ENCODE measurements at places on chromosomes 4 and X.

DNA sequence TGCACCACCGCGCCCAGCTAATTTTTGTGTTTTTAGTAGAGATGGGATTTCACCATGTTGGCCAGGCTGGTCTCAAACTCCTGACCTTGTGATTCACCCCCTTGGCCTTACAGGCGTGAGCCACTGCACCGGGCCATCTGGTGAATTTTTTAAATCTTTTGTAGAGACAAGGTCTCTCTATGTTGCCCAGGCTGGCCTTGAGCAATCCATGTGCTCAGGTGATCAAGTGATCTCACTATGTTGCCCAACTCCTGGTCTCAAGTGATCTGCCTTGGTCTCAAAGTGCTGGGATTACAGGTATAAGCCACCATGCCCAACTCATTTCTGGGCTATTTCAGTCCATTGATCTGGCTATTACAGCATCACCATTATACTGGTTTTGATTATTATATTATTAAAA lies 22.2 kb upstream of the GALNT7 start:
- no peak for DNase-seq

- DNase-seq: no peak
Observed at GRCh38 chr4:172356016-172356415, 542.8 kb downstream of the GALNTL6 start.

DNA sequence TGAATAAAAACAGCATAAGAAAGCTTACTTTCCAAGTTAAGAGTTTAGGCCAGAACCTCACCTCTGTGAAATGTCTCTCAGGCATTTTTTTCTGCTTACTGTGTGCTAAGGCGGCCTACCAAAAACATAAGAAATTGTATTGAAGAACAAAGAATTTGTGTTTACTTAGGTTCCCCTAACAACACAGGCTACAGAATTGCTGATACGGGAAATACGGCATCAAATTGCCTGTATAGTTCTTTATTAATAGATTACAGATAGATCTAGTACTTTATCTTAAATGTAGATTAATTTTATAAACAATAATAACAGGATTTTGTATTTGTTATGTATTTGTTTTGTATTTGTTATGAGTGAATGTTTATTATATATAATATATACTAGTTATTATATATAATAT lies 12.9 kb downstream of the ASIC5 start:
- DNase-seq: no peak

- peak; percentile 76 for DNase-seq
Observed at GRCh38 chrX:39854772-39855747, 242.7 kb downstream of the BCOR start.

GRCh38 chr4:47650584-47651130 lies 165.6 kb downstream of the ATP10D start:
- DNase-seq: no peak

GRCh38 chr4:71882113-71882841 lies 98.4 kb upstream of the GC start:
- no peak for DNase-seq

DNA sequence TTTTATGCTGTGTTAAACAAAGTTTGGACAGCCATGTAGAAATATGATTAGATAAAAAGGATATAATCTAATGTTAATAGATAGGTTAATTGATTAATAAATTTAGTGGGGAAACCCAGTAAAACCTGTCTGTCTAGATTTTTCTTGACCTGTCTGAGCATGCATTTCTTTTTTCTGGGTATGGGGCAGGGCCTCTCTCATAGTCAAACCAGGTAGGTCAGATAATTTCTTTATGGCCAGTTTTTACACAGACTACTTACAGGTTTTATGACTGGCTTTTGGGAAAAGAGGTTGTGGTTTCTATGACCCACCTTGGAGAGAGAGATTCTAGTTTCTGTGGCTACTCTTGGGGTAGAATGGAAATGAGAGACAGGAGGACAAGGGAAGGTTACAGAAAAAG lies 135.6 kb upstream of the EPHA5 start:
- no peak for DNase-seq

DNA sequence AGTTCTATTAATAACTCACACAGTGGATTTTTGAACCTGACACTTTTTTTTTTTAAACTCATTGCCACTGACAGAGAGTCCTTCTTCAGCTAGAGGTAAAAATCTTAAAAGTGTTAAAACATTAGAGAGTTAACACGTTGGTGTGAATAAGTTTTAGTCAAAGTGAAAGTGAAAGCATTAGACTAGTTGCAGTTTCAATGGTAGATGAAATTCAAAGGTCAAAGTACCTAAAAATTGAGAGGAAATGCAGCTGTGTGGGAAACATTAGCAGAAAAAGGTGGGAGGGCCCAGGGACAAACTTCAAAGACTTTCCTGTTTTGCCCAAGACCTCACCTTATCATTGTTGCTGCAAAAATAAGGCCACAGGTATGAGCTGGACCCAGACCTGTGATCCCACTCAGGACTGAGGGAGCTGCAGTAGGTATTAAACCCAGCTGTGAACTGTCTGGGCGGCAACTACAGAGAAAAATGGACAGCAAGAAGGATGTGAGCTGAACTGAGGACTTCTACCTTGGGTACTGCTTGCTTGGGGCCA lies 17.6 kb upstream of the GABRA4 start:
- DNase-seq: no peak

GRCh38 chr4:15694431-15694830 lies 8.4 kb upstream of the BST1 start:
- DNase-seq: no peak

- DNase-seq: no peak
Observed at GRCh38 chr4:10095296-10095991, 21.2 kb downstream of the WDR1 start.

GRCh38 chrX:44344194-44344593 lies 722 bp upstream of the EFHC2 start:
- peak; percentile 56 for DNase-seq

GRCh38 chrX:16087076-16087475 lies 36.3 kb upstream of the GRPR start:
- no peak for DNase-seq

GRCh38 chr4:121822047-121822446 lies 1.6 kb downstream of the CCNA2 start:
- DNase-seq: no peak

DNA sequence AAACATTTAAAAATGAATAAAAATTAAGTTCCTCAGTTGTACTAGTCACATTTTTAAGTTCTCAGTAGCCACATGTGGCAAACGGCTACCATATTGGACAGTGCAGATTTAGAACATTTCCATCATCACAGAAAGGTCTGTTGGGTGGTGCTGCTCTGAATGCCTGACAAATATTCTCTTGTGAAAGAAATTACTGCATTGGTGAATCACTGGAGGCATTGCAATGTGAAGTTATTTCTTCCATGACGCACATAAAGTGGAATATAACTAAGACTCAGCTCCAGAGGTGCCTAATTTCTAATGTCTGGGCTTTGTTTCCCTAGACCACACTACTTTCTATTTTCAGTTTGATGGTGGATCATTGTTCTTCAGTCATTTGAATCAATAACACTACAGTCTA lies 44.9 kb downstream of the CLNK start:
- DNase-seq: no peak

DNA sequence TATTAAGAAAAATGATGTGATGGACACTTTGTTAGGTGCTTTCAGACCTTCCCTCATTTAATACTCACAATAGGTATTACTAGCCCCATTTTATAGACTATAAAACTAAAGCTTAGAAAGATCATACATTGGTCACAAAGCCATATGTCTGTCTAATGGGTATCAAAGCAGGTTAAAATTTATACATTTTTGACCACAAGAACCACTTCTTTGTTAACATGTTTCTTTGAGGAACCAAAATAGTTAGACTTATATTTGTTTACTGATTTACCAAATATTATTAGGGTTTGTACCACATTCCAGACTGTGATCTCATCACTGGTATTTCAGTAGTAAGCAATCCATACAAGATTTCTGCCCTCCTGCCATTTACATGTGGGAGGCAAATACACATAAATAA lies 363.3 kb downstream of the NAF1 start:
- no peak for DNase-seq

Data from activated CD4-positive, alpha-beta T cell treated with anti-CD3 and anti-CD28 coated beads, Interleukin-2, amount 50 U/mL, for 48 hours (primary cell).